ELF-1 (cell line): ENCODE measurements at places on chromosomes 7 and 10.

GRCh38 chr7:80264769-80265495 is 130.3 kb downstream of the GNAI1 start:
- no peak for DNase-seq

GRCh38 chr10:125840955-125841354 is 17.6 kb downstream of the BCCIP start:
- DNase-seq, result no peak

DNA sequence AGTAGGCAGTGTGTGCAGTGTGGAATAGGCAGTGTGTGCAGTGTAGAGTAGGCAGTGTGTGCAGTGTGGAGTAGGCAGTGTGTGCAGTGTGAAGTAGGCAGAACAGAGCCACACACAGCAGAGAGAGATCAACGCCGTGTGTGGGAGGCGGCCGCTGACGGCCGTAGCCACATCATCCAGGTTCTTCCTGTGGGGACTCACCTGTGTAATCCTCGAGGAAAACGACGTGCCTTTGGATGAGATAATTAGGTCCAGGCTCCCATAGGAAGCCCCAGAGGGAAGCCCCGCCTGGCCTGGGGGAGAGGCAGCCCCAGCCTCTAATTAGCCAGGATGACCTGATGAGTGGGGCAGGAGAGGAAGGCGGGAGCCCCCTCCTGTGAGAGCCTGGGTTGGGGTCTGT is 25.4 kb downstream of the KNDC1 start:
- no peak for DNase-seq

GRCh38 chr7:102432442-102433218 is 745 bp upstream of the ORAI2 start:
- DNase-seq, result no peak

DNA sequence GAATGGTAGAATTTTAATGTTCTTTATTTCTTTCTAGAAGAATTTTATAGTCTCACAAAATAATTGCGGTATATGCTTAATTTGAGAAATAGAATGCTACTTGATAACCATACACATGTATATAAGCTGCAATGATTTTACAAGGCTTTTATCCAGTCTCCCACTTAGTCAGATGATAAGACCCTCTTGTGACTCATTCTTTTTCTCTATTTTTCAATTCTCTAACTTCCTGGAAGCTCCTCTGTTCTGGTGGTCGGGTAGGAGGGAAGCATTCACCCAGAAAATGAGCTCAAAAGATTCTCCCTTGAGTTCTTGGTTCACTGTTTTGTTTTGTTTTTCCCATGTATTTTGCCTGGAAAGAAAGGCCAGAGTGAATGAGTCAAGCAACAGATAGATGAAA is 546.6 kb downstream of the INHBA start:
- no peak for DNase-seq

GRCh38 chr7:44769376-44769775 is 20.7 kb downstream of the ZMIZ2 start:
- no peak for DNase-seq

DNA sequence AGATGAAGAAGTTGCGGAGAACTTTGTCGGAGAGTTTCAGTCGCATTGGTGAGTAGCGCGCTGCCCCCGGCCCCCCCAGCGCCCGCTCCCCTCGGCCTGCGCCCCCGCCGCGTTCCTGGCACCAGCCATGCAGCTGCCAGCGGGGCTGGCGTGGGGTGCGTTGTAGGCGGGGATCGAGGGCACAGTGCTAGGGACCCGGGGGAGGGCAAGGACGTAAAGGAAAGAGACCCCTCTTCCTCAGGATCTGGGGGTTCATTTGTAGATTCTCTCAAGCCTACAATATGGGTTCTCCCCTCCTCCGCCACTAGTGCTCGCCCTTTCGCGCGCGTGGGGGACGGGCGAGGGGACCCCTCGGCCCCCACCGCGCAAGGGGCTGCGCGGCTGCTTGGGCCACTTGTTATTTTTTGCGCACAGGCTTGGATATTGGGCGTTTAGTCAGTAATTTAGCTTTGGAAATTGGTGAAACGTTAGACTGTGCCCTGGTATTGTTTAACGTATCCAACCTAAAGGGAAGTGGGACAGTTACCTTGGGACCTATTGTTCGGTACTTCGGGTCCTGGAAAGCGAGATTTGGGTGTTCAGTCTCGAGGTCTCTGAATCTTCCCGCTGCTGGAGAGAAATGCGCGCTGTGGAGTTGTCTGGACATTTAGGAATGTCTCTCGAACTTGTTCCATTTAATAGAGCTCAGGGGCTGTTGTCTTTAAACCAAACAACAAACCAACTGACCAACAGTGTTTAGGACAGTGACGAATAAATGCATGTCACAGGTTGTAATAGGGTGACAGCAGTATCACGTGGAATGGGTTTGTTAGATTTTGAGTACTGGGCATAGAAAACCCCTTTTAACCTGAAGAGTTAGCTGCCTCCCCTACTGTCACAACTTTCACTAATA is 796 bp downstream of the CDK14 start:
- peak; percentile 34 for DNase-seq

GRCh38 chr7:136874393-136875032 is 6.1 kb downstream of the CHRM2 start:
- DNase-seq, result no peak

- DNase-seq, result no peak
Measured at GRCh38 chr10:80497187-80498077, 40.3 kb upstream of the SH2D4B start.

DNA sequence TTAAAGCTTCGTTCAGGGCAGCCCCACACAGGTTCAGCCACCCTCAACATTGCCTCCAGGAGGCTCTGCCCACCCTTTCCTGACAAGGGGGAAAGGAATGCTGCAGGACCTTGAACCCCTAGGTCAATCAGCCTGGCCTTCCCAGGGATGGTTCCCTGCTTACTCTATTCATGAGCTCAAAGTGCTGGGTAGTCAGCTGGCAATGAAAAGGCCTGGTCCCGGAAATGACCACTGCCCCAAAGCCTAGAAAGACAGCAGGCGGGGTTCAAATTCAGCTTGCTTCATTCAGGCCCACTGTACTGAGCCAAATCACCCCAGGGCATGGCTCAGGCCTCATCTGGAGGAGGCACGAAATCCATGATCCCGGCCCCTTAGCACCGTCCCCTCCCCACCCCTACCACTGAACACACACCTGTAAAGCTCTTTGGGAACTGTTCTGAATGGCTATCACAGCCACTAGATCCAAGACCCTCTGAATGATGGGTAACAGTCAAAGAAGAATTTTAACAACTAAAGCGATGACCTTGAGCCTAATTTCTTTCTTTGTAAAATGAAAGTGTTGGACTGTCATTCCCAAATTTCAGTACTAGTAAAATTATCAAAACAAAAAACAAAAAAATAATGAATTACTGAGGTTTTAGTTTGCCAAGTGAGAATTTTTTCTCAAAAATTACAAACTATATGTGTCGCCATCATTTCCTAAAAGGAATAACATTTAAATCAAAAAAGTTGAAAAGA is 1.0 kb downstream of the URGCP start:
- peak; percentile 60 for DNase-seq
